CD4-positive, alpha-beta T cell (primary cell): ENCODE measurements at places on chromosomes 4 and X.
A peak's percentile ranks its signal among the peaks of the same experiment; 100 is the strongest.

DNA sequence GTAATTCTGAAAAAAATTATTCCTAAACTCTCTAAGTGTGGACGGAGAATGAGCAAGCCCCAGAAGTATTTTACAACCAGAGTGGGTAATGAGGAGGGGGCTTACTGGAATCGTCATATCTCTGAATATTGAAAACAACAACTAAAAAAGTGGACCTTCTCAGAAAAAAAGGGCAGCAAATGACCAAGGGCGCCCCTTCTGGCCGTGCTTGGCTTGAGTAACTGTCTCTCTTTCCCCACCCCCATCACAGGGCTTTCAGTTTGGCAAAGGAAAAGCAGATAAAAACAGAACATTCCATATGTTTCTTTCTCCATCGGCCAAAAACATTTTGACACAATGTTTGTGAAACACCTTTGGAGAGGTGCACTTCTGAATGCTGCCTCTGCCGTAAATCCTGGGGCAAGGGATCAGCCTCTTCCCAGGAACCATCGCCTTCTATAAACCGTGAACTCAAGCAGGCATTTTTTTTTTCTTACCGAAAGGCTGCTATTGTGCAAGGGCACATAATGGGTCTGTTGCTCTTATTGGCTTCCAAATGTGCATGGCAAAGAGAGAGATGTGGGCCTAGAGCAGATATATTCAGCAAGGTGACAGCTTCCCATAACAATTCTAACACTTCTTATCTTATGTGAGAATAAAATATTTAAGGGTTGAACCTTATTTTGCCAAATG, 115.4 kb downstream of the PARM1 start:
- DNase-seq: no peak

- no peak for DNase-seq
Measured at GRCh38 chr4:25694466-25694865, 38.8 kb downstream of the SLC34A2 start.

GRCh38 chr4:186294160-186294559, 28.2 kb downstream of the F11 start:
- DNase-seq: no peak

- no peak for DNase-seq
Measured at GRCh38 chr4:113468165-113469022, 293.1 kb downstream of the CAMK2D start.

- DNase-seq: no peak
Measured at GRCh38 chrX:102892103-102892502, 45.0 kb upstream of the RAB40AL start.

- no peak for DNase-seq
Measured at GRCh38 chr4:68535974-68536373, 40.1 kb downstream of the UGT2B17 start.

DNA sequence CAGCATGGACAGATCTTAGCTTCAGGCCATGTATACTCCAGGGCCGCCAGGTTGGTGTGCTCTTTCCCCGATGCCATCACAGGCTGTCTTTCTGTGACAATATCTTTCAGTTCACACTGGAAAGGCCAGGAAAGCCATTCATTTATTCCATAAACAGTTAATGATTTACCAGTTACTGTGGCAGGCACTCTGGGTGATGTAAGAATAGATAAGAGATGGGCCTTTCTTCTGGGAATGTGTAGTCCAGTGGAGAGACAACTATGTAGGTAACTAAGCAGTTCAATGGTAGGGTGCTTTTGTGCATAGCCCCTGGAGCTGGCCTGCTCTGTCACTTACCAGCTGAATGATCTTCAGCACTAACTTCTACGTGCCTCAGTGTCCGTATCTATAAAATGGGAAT, 46.3 kb upstream of the LEF1 start:
- no peak for DNase-seq

GRCh38 chr4:23388699-23389395, 501.0 kb downstream of the PPARGC1A start:
- no peak for DNase-seq

DNA sequence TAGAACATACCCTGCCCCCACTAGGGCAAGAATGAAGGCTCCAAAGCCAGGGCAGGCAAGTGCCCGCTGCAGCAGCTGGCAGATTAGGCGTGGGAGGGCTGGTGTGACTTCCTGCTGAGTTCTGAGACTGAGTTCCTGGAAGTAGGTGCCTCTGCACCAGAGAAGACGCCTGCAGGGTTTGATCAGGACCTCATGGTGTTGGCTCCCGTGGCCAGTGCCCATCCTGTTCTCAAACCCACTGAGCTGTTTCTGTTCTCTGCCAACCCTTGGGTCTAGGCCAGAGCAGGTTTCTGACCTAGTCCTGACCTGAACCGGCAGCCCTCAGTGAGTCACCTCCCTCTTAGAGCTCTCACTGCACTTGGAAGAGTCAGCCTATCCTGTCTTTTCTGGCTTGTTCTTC, 220.7 kb downstream of the HS6ST2 start:
- peak; percentile 1 for DNase-seq

- no peak for DNase-seq
Measured at GRCh38 chr4:180041576-180041975, 2201.6 kb upstream of the TENM3 start.

GRCh38 chr4:114595207-114595606, 3.4 kb upstream of the UGT8 start:
- DNase-seq: no peak

DNA sequence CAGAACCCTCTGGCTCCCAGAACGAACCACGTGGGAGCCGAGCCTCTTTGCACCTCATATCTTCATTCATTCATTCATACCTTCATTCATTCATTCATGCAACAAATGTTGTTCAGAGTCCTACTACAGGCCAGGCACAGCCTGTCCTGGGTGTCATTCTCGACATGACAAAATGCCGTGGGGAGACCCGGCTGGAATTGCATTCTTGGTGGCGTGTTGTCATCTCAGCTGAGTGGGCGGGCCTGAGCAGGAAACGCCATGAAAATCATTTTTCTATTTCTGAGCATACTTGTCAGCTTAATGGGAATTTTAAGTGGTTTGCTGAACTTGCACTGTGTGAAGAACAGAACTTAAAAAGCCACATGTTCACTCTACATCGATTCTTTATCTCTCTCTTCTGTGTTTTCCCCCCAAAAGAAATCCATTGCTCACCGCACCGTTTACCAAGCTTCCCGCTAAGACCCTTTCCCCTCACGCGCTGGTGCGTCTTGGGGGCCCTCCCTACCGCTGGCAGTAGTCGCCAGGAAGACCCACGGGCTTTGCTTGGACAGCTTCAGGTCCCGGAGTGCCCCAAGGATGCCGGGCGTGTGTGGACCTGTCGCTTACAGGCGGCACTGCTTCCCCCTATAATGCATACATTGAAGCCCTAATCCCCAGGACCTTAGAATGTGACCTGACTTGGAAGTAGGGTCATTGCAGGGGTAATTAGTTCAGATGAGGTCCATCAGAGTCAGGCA, 41.6 kb upstream of the HMX1 start:
- DNase-seq: no peak

DNA sequence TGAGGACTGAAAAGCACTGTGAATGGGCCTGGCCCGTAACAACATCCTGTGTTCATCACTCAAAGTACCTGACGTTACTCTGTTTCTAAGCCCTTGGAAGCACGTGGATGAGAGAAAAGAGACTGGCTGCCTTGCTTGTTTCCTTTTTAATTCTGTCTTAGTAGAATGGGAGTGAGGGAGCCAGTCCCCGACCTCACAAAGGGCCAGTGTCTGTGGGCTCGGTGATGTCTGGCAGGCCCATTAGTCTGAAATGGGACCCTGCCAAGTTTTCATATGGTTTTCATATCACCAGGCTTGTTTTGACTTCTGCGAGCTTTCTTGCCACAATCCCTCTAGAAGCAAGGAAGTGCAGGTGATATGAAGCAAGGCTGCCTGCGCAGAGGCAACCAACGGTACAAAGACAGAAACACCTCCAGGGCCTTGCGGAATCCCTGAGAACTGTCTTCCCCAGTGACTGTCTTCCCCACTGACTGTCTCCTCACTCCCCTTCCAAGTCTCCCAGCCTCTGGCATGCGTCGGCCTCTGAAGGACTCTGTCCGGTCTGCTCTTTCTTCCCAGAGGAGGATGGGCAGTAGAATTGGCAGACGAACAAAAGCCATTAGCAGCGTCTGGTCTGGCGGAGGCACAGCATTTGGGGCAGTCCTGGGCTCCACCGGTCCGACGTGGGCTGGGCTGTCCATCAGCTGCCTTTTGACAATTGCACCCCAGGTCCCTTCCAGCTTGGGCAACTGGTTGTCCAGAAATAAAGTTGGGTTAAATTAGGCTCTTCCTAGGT, 20.2 kb upstream of the RASL11B start:
- DNase-seq: no peak

DNA sequence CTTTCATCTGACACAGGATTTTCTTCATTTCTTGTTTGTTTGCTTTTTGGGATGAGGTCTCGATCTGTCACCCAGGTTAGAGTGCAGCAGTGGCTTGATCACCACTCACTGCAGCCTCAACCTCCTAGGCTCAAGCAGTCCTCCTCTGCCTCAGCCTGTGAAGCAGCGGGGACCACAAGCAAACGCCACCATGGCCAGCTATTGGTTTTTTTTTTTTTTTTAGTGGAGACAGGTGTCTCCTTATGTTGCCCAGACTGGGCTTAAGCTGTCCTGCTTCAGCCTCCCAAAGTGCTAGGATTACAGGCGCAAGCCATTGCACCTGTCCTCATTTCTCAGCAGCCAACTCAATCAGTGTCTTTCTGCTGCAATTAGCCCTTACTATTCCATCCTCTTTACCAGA, 10.3 kb downstream of the SPRY1 start:
- no peak for DNase-seq

- no peak for DNase-seq
Measured at GRCh38 chr4:86586160-86586572, 7.9 kb upstream of the PTPN13 start.

GRCh38 chr4:113835005-113835404, 73.5 kb upstream of the CAMK2D start:
- no peak for DNase-seq

GRCh38 chr4:47432749-47433148, 30.8 kb downstream of the COMMD8 start:
- no peak for DNase-seq

- no peak for DNase-seq
Measured at GRCh38 chr4:168534535-168534934, 37.7 kb downstream of the PALLD start.

DNA sequence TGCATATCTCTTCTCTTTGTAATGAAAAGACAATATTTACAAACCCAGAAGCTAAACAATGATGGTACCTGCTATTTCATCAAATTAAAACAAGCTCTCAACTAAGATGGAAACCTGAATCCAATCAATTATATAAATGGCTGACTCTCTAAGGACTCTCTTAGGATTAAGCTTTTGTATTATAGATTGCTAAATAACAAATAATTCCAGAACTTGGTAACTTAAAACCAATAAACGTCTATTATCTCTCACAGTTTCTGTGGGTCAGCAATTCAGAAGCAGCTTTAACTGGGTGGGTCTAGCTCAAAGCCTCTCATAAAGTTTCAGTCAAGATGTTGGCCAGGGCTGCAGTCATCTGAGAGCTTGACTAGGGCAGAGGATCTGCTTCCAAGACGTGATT, 12.4 kb downstream of the PHKA2 start:
- no peak for DNase-seq

- DNase-seq: no peak
Measured at GRCh38 chr4:128793859-128794672, 15.4 kb upstream of the JADE1 start.

GRCh38 chr4:23888421-23889319, 1.2 kb downstream of the PPARGC1A start:
- DNase-seq: no peak
